ENCODE measurements at places on chromosomes 5 and 9.

DNA sequence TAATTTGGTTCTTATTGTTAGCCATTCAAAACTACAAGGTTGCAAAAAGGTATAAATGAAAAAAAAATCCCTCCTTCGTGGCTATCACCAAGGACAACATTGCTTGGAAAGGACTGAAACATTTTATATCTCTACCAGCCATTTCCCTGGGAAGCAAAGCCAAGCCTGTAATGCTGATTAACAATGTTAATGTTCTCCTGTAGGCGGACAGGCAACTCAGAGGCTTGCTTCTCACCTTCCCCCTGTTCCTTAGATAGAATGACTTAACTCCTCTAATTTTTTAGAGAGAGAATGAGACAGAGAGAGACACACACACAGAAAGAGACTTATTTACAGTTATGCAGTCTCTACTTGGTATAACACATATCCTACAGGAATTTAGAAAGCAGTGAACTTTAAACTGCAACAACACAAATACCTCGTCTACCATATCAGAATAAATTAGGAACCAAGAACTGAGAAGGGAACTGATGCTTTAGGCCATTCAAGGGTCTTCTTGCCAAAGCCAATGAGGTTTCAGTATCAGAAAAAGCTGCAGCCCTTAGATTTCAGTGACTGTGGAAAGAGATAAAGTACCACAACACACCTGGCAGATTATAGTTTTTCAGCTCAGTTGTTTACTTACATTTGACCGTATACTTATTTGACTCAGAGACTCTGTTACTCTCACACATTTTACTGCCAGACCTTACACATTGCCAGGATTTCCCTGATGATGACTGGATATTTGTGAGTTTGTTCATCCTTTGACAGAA, 20.9 kb upstream of the MAN2A1 start:
- DNase-seq, result no peak

- peak; percentile 25 for DNase-seq
Observed at GRCh38 chr5:76337953-76338451, 65.1 kb upstream of the IQGAP2 start.

- no peak for DNase-seq
Observed at GRCh38 chr5:15783734-15784133, 283.8 kb downstream of the FBXL7 start.

- DNase-seq, result no peak
Observed at GRCh38 chr5:98570010-98570409, 203.5 kb upstream of the RGMB start.

DNA sequence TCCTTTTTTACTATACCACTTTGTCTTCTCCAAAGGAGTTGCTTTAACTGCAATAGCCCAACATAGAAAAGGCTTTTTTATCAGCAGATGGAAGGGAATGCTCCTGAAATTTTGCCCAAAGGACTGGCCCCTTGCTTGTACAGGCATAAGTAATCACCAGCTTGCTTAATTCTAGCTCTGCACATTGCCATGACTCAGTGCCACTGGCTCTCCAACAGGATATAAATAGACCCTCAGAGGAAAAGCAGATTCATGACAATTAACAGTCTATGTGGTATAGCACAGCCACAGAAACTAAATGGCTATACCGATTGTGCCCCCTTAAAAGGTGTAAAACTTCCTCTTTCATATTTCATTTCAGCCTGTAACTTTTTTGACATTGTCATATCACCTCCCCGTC, 227.0 kb downstream of the ZNF608 start:
- no peak for DNase-seq

DNA sequence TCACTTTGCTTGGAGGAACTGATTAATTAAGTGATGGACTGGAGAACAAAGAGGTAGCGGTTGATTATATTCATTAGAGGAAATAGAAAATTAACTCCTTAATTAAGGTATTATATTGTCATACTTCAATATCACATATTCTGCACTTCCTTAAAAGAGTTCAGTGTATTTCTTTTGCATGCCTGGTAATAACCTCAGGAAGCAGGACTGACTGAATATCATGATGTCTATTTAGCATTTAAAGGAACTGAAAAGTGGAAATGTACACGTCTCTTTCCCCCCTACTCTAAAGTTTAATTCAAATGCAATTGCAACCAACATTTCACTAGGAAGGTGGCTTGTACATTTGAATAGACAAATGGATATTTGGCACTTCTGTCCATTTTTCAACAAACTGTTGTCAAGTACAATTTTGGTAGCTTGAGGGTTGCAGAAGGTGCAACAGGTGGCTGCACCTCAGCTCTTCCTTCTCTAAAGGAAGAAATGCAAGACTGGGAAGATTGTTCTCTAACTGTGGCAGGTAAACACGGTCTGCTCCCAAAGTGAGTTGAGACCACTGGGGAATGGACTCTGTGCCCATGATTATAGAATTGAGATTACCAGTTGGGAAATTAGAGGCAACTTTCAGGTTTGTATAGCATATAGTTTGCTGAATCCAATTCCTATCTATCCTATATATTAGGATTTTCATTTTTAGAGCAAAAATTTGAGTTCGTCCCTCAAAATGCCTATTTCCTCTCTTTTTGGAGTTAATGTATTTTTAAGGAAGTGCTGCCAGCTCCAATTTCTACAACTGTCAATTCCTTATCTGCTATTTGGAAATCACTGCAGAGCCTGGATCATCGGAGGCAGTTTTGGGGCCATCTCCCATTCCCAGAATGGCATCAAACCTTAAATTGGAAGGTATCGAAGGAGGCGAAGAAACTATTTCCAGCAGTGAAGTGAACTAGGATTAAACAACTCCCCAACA, 98.9 kb upstream of the TAF11L2 start:
- DNase-seq, result no peak

- peak; percentile 55 for DNase-seq
Observed at GRCh38 chr5:54673523-54674225, 156.1 kb downstream of the SNX18 start.

- DNase-seq, result no peak
Observed at GRCh38 chr5:111963555-111963954, 206.6 kb upstream of the NREP start.

DNA sequence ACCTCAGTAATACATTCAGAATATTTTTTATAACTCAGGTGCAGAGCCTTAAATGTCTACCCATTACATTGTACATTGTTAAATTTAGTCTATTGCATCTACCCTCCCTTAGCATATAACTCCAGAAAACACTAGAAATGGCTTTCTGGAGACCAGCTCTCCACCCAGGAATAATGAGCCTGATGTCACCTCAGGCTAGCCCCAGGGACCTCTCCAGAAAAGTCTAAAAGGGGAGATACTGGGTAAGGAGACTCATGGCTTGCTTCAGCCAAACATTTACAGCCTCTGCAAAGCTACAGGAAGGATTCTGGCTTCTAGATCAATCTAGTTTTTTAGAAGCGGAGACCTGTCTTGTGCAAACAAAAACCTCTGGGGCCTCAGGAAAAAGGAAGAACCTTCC, 13.8 kb upstream of the SUSD1 start:
- no peak for DNase-seq

GRCh38 chr5:85614489-85614888, 1003.3 kb upstream of the COX7C start:
- no peak for DNase-seq

- DNase-seq, result peak; percentile 54
Observed at GRCh38 chr5:170497311-170498038, 6.3 kb upstream of the KCNIP1 start.

DNA sequence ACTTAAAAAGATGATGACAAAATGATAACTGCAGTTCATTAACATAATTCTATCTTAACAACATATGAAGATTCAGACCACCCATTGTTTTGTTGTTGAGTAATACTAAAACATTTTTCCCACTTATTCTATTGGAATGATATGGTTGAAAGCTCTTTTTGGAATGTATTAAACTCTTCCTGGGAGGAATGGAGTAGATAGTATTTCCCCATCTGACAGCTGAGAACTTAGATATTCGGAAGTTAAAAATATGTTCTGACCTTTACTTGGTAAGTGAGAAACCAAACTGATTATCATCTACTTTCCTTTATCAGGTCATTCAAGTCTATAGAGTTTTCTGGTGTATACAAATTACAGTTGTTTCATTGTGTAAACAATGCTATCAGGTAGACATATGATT, 452.9 kb downstream of the CSNK1G3 start:
- DNase-seq, result no peak

DNA sequence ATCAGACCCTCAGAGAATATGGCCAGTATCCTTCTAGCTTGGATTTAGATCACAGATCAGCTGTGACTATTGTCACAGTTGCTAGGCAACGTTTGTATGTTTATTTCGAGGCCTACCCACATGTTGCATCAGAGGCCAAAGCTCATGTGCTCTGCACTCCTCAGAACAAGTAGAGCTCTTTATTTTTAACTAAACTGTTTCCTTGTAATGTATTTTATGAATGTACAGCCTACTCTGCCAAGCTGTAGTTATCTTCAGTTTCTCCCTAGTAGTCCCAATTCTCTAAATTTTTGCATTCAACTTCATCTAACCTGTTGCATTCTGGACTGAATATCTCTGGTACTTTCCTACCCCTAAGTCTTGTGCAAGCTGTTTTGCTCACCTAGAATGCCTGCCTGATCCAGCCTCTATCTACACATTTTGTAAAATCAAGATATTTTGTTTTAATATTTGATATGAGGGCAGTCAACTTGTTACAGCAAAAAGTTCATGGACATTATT, 52.8 kb downstream of the CAST start:
- DNase-seq, result peak; percentile 78

GRCh38 chr9:32384002-32384363, 460 bp upstream of the ACO1 start:
- no peak for DNase-seq

DNA sequence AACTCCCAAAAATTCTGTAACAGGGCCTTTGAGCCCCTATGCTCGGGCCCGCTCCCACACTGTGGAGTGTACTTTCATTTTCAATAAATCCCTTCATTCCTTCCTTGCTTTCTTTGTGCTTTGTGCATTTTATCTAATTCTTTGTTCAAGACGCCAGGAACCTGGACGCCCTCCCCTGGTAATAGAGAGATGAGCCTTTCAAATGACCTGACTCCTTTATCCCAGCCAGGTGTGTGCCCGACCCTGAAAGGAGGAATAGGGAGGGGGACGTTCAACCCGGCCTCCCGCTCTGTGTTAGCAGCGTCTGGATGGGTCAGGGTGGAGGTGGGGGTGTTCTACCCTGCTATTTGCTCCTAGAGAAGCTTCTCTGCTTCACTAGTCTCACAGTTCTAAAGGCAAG, 53.9 kb downstream of the FXN start:
- DNase-seq, result no peak

DNA sequence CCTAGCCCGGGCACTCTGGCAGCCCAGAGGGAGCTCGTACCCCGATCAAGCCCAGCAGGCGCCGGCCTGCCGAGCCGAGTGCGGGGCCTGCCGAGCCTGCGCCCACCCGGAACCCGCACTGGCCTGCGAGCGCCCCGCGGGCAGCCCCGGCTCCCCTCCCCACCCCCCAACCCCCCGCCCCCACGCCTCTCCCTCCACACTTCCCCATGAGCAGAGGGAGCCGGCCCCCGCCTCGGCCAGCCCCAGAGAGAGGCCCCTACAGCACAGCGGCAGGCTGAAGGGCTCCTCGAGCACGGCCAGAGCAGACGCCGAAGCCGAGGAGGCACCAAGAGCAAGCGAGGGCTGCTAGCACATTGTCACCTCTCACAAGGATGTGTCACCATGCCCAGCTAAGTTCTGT, 36.2 kb upstream of the CCDC180 start:
- no peak for DNase-seq

- DNase-seq, result no peak
Observed at GRCh38 chr9:91690540-91691249, 259.3 kb downstream of the ROR2 start.

DNA sequence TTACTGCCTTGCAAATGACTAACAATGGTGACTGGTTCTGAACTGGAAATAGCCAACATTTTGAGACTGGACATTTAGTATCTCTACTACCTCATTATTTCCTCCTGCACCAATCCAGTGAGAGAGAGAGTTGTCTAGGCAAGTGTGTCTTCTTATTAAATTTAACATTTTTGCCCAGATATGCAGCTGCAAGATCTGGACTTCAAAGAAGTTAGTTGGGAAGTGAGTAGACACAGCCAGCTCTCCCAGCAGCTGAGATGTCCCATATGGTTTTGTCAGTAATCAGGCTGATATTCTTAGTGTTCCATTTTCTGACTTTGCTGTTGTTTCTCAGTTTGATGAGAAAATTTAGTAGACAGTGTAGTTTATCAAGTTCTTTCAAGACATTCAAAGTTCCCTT, 1778.8 kb upstream of the CDH6 start:
- no peak for DNase-seq

DNA sequence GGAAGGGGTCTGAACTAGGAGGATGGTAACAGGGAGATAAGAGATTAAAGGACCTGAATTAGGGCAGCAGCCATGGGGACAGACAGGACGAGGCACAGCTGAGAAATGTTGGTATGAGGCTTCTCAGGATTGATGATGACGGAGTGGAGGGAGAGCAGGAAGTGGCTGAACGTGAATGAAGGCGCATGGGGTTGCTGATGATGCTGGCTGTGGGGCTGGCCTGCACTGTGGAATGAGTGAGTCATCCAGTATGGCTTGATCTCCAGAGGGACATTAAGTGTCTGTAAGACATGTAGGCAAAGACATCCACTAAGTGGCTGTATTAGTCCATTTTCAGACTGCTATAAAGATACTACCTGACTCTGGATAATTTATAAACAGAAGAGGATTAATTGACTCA, 256.4 kb downstream of the ICE1 start:
- DNase-seq, result no peak

GRCh38 chr9:4090491-4090890, 209.4 kb downstream of the GLIS3 start:
- DNase-seq, result no peak

DNA sequence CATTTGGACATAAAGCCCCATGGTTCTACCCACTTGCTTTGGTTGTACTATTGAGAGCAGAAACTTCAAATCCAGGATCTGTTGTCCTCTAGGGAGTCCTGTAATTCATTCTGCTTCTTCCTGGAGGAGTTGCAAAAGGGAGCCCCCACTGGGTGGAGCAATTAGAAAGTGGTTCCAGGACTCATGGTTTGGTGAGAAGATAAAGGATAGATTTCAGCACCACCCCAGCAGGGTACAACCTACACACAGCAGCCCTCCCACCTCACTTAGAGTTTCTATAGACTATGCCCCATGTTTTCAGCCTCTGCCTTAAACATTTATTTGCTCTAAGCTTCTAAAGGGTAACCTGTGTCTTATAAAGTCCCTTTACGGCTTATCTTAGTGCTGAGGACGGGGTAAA, 112.6 kb upstream of the ARRDC3 start:
- DNase-seq, result no peak

GRCh38 chr5:179269781-179270543, 75.3 kb downstream of the ADAMTS2 start:
- DNase-seq, result no peak

All from femur (tissue), 1 donor.